ENCODE measurements at places on chromosomes 7 and 10.

DNA sequence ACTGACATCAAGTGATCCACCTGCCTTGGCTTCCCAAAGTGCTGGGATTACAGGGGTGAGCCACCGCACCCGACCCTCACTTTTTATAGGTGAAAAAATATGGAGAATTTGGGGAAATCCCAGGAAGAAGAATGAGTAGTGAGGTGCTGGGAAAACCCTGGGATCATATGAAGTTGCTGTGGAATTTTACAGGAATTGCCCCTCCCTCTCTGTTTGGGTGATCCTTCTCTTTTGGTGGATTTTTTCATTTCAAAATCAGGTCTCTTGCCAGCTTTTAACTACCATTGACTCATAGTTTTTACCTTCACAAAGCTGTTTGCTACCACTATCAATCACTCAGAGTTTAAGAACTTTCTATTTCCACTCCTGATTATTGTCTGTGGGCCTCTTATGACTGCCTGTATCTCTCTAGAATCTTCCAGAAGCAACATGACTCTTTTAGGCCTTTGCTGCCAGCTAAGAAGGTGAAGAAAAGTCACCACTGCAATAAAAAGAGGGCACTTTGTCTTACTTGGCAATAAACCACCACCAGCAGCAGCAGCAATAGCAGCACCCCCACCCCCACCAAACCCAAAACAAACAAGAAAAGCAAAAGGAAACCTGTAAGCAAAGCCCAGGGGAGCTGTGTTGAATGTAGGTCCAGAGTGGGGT lies 4.0 kb upstream of the GIMAP8 start:
- no peak for DNase-seq

- no peak for DNase-seq
These were observed 26.5 kb upstream of the TOMM7 start for GRCh38 chr7:22849172-22849571.

- DNase-seq: no peak
These were observed 11.9 kb upstream of the OPALIN start for GRCh38 chr10:96370584-96371157.

- no peak for DNase-seq
These were observed 138.2 kb downstream of the SNX13 start for GRCh38 chr7:17802056-17802455.

- DNase-seq: no peak
These were observed 547.1 kb upstream of the ANKRD30A start for GRCh38 chr10:36578306-36578705.

GRCh38 chr7:31192986-31193385 lies 140.9 kb downstream of the ADCYAP1R1 start:
- DNase-seq: peak; percentile 41

- no peak for DNase-seq
These were observed 533 bp upstream of the NKX6-2 start for GRCh38 chr10:132786476-132786883.

DNA sequence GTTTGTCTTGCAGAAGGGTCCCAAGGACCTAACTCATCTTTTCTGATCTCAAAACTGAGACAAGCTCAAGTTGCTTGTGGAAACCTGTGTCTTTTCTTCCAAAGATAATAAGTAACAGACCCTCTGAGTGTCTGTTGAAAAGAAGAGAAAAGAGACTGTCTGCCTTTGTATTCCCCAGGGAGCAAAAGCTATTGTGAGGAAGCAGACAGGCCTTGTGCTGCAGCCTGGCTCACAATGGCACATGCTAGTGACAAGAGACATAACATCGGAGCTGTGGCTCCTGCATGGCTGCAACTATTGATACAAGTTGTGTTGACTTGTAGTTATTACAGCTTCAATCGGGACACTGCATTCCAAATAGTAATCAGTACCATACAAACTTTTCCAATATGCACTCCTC lies 202.9 kb downstream of the DKK1 start:
- DNase-seq: no peak

DNA sequence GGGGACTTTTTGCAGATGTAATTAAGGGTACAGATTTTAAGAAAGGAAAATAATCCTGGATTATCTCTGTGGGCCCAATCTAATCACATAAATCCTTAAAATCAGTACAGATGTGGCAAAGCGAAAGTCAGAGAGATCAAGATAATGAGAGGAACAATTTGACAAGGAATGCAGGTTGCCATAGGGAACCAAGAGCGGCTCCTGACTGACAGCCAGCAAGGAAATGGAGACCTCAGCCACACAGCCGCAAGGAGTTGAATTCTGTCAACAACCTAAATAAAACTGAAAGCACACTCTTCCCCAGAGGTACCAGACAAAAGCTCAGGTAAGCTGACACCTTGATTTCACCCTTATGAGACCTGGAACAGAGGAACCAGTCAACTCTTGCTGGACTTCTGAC lies 3.4 kb upstream of the PNPLA8 start:
- DNase-seq: no peak

- DNase-seq: no peak
These were observed 25.3 kb upstream of the SMARCD3 start for GRCh38 chr7:151273651-151274390.

GRCh38 chr10:101841826-101842225 lies 1.8 kb downstream of the KCNIP2 start:
- DNase-seq: no peak

GRCh38 chr7:42745357-42746059 lies 166.4 kb downstream of the C7orf25 start:
- no peak for DNase-seq

GRCh38 chr7:91582799-91583477 lies 297.6 kb downstream of the MTERF1 start:
- DNase-seq: no peak
